CD4-positive, alpha-beta memory T cell (primary cell): ENCODE measurements at places on chromosomes 12 and 14. TPM values are rescaled to one million over a fixed set of nuclear protein-coding genes. Genes with fewer than 3 reads are reported as not detected.

GRCh38 chr14:24774187-24774915 lies 140.4 kb upstream of the GZMB start:
- H3K27me3 ChIP-seq = no peaks in the 10 kb centered on the region
- no peak for DNase-seq
- no peak overlapping the region for H3K4me3 ChIP-seq

- DNase-seq = no peak
- peaks cover 18% of the 10 kb centered on the region for H3K4me1 ChIP-seq
- H3K4me3 ChIP-seq = no peak overlapping the region
- H3K27ac ChIP-seq = no peak overlapping the region
Observed at GRCh38 chr14:36315159-36315853, 5.1 kb downstream of the MBIP start.

DNA sequence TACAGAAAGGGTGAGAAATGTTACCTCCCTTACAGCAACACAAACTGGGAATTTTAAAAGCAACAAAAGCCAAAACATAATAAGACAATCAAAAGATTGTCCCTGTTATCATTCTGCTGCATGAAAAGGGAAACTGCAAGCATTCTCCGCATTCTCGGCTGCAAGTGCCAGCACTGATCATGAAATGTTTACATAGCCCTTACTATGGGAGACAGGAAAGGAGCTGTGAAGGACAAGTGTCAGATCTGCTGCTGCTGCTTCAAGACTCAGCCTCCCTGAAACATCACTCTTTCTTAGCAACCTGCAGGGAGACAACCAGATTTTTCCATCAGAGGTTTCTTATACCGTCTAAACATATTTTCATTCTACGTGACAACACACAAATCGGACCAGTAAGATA lies 20.1 kb downstream of the DENND5B start:
- H3K4me1 ChIP-seq = no peaks in the 10 kb centered on the region
- DNase-seq = no peak
- H3K27ac ChIP-seq = no peak overlapping the region
- H3K27me3 ChIP-seq = no peaks in the 10 kb centered on the region
- no peak overlapping the region for H3K4me3 ChIP-seq
- no peaks in the 10 kb centered on the region for H3K36me3 ChIP-seq

DNA sequence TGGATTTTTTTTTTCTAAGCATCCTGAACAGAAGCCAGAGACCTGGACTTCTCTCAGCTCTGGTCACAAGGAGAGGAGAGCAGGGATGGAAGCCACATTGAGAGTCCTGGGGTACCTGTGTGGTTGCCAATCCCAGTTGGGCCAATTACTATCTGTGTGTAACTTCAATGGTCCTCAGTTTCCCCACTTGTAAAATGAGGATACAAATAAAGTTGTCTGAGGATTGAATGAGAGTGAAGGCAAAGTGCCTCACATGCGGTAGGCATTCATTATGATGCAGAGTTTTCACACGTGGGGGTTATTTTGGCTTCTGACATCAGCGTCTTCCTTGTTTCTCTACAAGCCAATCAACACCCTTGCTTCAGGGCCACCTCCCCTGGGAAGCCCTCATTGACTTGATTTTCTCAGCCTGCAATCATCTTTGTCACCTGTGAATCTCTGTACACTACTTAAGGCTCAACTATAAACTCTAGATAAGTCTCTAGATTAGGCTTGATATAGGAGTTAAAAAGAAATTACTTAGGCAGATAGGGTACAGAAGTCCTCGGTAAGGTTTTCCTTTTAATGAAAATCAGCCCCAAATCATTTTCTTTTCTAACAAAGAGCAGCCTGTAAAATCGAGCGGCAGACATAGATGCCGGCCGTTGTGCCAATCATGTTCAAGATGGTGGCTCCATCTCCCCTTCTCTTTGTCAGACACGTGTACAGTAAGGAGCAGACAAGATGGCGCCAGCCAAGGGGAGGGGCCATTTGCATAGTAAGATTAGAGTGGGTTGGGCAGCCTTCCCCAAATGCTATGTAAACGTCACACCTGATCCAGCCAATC lies 37.8 kb upstream of the FICD start:
- no peak overlapping the region for H3K4me3 ChIP-seq
- no peak for DNase-seq
- H3K27me3 ChIP-seq = no peaks in the 10 kb centered on the region
- no peaks in the 10 kb centered on the region for H3K36me3 ChIP-seq

- H3K4me1 ChIP-seq = peaks cover 13% of the 10 kb centered on the region
- DNase-seq = no peak
- H3K27me3 ChIP-seq = no peaks in the 10 kb centered on the region
- H3K36me3 ChIP-seq = peaks cover 26% of the 10 kb centered on the region
Observed at GRCh38 chr12:46356655-46357437, 15.7 kb downstream of the SLC38A2 start.

DNA sequence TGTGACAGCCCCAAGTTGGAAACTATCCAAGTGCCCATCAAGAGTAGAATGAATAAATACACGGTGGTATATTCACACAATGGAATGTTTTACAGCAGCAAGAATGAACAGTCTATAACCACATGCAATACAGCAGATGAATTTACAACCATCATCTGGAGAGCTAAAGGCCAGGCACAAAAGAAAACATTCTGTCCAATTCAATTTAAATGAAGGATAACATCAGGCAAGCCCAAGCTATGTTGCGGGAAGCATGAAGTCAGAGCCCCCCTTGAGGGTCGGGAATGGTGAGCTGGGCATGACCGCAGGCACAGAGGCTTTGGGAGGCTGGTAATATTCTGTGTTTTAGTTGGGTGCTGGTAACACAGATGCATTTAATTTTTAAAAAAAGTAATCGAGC lies 76.0 kb downstream of the SYNE3 start:
- DNase-seq = no peak
- peaks cover 66% of the 10 kb centered on the region for H3K36me3 ChIP-seq
- H3K27me3 ChIP-seq = no peaks in the 10 kb centered on the region
- H3K27ac ChIP-seq = no peak overlapping the region
- H3K4me3 ChIP-seq = no peak overlapping the region

DNA sequence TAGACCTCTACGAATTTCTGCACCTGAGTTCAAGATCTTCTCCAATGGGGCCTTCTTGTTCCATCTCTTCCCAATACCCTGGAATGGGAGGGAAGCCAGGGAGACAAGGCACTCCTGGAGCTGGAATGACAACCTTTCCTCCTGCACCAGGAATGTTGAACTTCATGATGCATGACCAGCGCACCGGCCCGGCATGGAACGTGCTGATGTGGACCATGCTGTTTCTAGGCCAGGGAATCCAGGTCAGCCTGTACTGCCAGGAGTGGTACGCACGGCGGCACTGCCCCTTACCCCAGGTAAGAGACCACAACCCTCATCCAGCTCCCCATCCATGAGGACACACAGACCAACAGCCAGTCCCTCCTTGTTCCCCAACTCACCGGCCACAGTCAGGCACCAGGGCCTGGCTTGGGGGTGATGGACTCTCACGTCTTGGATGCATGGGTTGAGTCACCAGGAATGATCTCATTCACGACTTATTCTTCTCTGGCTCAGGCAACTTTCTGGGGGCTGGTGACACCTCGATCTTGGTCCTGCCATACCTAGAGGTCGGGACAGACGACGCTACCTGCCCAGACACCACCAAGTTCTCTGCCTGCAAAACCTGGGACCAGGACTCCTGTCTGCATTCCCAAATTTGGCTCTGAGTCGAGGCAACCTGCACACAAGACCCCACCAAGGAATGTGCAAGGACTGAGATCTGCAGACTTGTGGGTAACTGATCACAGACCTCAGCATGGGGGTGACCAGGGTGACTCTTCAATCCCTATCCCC lies 20.5 kb downstream of the SOAT2 start:
- no peaks in the 10 kb centered on the region for H3K27me3 ChIP-seq
- H3K27ac ChIP-seq = no peak overlapping the region
- no peaks in the 10 kb centered on the region for H3K4me1 ChIP-seq
- no peak for DNase-seq
- no peaks in the 10 kb centered on the region for H3K36me3 ChIP-seq
- no peak overlapping the region for H3K4me3 ChIP-seq

Gene CLEC4A
- total RNA-seq = 2.1 TPM

DNA sequence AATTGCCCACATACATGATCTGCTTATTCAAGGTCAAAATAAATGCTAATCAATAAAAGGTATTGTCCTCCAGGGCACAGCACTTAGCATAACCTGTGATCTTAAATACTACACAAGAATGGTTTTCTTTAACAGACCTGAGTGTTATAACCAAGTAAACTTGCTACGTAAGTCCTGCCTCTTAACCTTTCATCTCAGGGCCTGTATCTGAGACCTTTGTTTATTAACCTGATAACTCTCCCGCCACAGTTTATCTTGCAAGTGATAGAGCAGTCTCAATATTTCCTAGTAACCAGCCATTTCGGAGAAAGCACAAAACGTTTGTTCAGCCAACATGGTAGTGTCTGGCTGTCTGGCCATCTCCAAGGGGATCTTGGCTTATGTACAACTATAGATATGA lies 88.4 kb downstream of the DUSP6 start:
- no peak overlapping the region for H3K4me3 ChIP-seq
- H3K4me1 ChIP-seq = no peaks in the 10 kb centered on the region
- H3K36me3 ChIP-seq = no peaks in the 10 kb centered on the region
- H3K27ac ChIP-seq = no peak overlapping the region
- DNase-seq = no peak
